ENCODE measurements at places on chromosomes 11 and 22. TPM values are rescaled to one million over a fixed set of nuclear protein-coding genes. Genes with fewer than 3 reads are reported as not detected.

The GAL3ST1 gene
- 11.2 TPM for total RNA-seq

GRCh38 chr11:19907839-19908238, 195.2 kb downstream of the NAV2 start:
- DNase-seq = no peak

DNA sequence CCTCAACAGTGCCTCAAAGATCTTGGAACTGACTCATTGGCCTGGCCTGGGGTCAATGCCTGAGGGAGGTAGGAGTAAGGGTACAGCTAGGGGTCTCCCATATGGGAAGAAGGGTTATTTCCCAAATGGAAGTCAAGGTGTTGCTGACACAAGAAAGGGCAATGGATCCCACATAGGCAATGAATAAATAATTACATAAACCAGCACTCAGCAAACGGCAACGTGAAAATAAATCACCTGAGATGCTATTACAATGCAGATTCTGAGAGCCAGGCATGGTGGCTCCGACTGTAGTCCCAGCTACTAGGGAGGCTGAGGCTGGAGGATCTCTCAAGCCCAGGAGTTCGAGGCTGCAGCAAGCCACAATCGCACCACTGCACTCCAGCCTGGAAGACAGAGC, 36.5 kb upstream of the SLC35C1 start:
- DNase-seq = no peak

- no peak for DNase-seq
Observed at GRCh38 chr11:108983636-108984420, 319.0 kb downstream of the DDX10 start.

DNA sequence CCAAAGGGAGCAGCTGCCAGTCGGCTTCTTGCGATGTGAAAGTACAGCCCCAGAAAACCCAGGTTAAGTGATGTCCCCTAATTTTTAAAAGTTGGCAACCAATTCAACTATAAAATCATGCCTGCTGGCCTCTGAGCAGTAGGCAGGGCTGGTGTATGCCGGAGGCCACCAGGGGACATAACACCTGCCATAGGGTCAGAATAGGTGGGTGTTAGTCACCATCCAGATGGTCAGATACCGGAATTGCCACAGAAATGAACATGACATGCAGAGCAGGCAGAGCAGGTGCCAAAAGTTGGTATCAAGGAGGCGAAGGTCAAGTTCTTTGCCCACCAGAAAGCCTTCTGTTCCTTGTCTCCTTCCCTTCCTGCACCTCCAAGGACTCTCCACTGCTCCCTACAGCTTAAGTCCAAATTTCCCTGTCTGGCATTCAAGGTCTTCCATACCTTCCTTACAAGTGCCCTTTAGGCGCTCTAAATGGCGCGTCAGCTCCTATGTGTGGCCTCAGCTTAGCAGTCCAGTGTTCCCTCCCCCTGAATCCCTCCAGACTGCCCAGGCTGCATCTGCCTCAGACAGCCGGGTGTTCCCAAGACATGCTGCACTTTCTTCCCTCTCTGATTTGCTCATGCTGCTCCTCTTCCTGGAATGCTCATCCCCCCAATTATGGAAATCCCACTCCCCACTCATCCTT, 45.1 kb downstream of the PTPRJ start:
- no peak for DNase-seq
